ENCODE measurements at places on chromosomes 6 and 20.
A peak's percentile ranks its signal among the peaks of the same experiment; 100 is the strongest.

DNA sequence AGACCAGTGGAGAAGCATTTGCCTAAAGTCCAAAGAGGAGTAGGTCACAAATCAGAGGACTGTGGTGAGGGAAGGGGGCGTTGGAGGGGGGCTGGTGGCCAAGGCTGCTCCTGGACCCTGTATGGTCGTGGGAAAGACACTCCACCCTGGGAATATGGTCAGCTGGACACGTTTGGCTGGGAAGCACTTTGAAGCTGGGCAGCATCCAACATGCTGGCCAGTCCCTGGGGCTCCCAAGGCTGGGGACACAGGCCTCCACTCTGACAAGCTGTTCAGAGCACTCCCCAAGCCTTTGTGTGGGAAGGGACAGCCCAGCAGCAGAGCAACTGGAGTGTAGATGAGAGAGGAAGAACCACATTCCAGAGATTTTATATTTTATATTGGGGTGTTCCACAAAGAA lies 203.2 kb downstream of the ANKRD60 start:
- DNase-seq: no peak

- DNase-seq: no peak
Observed at GRCh38 chr20:1656844-1657243, 735 bp downstream of the SIRPG start.

DNA sequence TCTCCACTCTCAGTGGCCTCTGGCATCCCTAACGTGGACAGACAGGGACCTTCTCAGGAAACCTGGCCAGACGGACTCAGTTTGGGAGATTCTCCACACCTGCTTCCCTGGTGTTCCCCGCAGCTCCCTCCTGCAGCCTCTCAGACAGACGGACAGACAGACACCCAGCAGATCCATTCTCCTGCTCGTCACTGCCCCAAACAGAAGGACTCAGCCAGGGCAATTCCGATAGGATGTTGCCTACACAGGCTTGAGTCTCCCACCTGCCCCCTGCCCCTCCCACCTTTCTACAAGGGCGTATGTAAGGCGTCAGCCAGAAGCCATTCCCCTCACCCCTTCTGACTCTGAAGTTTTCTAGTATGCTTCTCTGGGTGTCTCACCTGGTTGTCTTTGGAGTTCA lies 428 bp downstream of the CCM2L start:
- DNase-seq: no peak

- no peak for DNase-seq
Observed at GRCh38 chr20:11882651-11883050, 35.0 kb upstream of the BTBD3 start.

DNA sequence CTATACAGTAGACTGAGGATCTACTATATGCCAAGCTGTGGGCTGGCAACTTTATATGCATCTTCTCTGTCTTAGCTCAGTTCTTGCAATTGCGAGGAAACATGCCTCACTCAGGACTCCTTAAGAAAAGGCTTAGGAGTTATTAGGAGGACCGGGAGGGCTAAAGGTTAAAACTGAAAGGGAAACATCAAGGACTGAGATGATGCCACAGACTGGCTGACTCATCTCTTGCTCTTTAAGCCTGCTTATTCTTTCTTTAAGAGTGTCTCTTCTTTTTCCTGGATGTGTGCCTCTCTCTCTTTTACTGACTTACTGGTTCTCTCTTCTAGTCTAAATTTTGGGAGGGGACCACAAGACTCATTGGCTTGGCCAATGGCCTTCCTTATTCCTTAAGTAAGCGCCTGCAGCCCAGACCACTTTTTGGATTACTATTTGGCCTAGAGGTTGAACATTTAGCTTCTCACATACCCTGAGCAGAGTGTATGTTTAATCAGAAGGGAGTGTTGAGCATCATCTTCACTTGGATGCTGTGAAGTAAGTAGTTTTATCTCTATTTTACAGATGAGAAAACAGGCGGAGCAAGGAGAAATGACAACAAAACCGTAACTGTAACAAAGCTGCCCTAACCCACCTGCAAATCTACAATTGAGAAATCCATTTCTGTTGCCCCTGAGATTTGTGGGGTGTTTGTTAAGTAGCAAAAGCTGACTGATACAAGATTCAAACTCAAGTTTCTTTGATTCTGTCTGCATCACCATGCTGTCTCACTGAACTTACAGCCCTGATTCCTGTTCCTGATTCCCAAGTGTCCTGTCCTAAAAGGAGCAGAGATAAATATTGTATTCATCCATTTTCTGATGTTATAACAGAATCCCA lies 7.2 kb upstream of the SDC4 start:
- no peak for DNase-seq

DNA sequence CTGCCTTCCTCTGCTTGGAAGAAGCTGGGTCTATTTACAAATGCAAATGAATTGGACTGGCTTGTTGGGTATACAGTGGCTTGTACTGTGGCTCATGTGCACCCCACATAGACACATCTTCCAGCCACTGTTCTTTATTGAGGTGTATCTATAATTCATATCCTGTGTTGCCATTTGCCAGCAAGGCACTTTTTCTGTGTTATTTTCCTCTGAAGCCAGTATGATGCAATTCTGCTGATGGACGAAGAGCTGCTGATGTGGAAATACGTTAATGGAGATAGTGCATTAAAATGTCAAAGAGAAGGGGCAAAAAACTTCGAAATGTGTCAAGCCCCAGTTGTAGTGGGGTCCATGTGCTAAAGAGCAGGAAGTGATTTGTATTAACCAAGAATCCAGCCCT lies 167.5 kb downstream of the TMEM242 start:
- DNase-seq: no peak

GRCh38 chr20:46213946-46214823 lies 94.1 kb downstream of the CDH22 start:
- no peak for DNase-seq

DNA sequence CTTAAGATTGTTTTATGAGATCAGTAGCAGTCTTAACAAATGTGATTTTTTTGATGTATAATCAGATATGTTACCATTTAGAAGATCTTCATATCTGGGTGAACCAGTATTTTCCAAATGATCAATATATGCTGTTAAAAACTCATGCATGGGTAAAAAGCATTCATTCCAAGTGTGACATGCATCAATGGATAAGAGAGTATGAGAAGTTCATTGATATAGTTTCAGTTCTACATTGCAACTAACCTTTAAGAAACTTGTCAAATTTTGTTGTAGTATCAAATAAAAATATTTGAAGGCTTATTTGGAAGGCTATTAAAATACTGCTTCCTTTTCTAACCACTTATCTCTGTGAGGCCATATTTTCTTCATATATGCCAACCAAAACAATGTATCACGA lies 117.7 kb downstream of the FIG4 start:
- no peak for DNase-seq

DNA sequence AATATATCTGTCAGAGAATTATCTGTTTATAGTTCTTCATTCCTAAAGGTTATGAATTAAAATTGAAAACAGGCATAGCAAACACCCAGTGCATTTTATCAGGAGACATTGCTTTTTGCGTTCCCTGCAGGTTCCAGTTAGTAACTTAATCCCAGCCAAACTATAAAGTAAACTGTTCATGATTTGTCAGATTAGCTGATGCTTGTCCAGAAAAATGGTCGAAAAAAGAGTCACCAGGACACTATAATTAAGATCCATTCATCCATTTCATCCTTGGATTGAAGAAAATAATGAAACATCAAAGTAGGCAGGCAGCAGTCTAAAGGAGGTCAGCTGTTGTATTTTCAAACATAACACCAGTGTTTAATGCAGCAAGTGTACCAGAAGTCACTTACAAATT lies 75.9 kb downstream of the EPHA7 start:
- no peak for DNase-seq

- no peak for DNase-seq
Observed at GRCh38 chr6:45892696-45893245, 122.9 kb downstream of the CLIC5 start.

- DNase-seq: no peak
Observed at GRCh38 chr6:148118244-148118643, 224.4 kb upstream of the SASH1 start.

- no peak for DNase-seq
Observed at GRCh38 chr6:36263390-36264000, 6.4 kb upstream of the PNPLA1 start.

GRCh38 chr6:108492131-108492766 lies 68.5 kb upstream of the FOXO3 start:
- DNase-seq: peak; percentile 16

DNA sequence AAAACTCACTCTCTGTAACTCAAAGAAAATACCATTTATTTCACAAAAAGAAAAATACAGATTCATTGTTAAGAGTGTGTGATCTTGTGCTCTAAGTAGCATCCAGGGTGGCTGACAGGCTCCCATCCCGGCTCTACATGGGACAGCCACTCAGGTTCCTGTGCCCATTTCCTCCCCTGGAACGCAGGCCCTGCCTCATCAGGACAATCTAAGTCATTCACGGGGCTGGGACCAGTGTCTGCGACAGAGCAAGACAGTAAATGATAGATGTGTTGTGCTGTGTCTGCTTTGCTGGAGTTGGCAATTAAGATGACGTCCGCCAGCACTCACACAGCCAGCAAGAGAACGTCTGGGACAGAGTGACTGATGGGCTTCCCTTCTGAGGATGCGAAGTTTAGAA lies 6.9 kb upstream of the FAM209A start:
- DNase-seq: no peak

GRCh38 chr6:52966101-52966500 lies 29.0 kb downstream of the GSTA4 start:
- no peak for DNase-seq

GRCh38 chr20:43529457-43530153 lies 22.1 kb downstream of the L3MBTL1 start:
- no peak for DNase-seq

DNA sequence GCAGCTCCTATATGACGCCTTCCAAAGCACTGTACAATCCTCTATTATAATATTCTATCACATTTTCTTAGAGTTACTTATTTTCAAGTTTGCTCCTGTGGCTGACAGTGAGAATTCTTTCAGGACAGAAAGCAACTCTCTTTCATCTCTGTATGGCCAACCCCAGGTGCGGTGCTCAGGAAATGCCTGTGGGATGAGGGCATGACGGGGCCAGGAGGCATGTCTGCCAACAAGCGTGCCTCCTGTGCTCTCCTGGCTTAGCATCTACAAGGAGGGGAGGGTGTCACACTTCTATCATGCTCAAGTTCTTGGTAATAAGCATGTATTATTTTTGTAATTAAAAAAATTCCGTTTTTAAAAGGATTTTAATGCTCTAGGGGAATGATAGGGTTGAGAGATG lies 11.4 kb downstream of the MRPL14 start:
- no peak for DNase-seq

DNA sequence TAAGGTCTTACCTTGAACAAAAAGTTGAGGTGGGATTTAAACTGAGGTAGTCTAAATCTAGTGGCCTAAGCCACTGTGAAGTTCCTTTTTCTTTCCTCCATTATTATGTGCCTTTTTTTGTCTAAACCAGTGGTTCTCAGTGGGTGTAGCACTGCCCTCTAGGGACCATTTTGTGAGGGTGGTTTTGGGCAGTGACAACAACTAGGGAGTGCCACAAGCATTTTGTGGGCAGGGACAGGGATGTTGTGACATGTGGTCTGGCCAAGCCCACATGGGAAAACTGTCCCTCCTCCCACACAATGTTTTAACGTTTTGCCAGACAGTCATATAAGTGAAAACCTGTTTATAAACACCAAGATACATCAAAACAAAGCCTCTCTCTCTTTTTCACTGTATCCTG lies 899.4 kb upstream of the FLRT3 start:
- DNase-seq: no peak

DNA sequence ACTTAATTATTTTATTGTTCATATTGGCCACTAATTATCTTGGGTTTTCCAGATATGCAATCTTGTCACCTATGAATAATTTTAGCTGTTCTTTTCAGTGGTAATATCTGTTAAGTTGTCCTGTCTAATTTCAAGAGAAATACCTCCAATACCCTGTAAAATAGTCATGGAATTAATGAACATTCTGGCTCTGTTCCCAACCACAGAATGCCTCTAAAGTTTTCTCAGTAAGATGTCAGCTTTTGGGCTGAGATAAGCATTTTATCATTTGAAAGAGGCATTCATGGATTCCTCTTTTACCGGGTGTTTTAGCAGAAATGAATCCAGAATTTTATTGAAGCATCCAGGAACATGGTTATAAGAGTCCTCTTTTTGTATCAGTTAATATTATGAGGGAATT lies 109.3 kb downstream of the WDR27 start:
- no peak for DNase-seq

DNA sequence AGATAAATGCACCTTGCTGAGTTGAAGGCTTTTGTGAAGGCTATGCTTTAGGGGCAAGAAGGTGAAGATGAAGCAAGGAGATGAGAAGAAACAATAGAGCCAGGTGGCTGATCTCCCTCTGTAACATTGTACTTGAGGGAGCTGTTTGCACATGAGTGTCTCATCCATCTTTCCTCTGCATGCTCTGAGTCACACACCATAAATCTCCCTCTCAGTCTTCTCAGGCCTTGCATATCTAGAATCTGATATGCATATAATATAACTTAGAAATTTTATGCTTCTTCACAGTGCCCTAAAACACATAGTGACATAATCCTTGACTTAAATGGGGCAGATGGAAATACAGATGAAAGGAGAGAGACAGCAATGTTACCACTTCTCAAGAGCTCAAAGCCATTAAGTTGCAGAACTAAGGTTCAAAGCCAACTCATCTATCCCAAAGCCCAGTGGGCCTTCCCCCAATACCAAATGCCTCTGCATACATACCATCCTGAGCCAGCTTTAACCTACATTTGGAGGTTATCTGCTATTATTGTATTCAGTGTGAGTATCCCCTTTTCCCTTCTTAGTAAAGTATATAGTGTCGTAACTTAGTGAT lies 62.4 kb upstream of the STXBP5 start:
- DNase-seq: no peak

- DNase-seq: no peak
Observed at GRCh38 chr6:41712651-41713103, 22.7 kb downstream of the TFEB start.

DNA sequence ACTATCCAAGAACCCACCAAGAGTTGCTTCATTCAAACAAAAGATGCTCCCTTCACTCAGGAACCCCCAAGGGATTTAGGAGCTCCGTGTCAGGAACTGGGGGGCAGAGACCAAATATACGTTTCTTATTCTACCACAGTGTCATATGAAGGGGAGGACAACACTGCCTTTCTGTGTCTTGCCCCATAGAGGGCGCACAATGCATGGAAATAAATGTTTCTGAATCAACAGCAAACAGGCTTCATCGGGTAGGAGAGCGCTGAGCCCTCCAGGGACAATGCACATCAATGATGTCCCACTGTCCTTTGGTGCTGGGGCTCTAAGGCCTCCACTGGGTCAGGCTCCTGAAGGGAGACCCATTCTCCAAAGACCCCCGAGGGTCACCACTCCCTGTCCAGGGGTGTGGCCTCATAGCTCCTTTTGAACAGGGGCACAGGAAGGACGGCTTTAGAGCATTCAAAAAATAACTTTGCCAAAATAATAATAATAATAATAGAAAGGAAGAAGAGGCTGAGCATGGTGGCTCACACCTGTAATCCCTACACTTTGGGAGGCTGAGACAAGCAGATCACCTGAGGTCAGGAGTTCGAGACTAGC lies 31.1 kb downstream of the PLG start:
- peak; percentile 32 for DNase-seq

All from left renal pelvis (tissue), 4 donors.